Keratinocyte (primary cell): ENCODE measurements at places on chromosomes 16 and 17. TPM values are rescaled to one million over a fixed set of nuclear protein-coding genes. Genes with fewer than 3 reads are reported as not detected.

DNA sequence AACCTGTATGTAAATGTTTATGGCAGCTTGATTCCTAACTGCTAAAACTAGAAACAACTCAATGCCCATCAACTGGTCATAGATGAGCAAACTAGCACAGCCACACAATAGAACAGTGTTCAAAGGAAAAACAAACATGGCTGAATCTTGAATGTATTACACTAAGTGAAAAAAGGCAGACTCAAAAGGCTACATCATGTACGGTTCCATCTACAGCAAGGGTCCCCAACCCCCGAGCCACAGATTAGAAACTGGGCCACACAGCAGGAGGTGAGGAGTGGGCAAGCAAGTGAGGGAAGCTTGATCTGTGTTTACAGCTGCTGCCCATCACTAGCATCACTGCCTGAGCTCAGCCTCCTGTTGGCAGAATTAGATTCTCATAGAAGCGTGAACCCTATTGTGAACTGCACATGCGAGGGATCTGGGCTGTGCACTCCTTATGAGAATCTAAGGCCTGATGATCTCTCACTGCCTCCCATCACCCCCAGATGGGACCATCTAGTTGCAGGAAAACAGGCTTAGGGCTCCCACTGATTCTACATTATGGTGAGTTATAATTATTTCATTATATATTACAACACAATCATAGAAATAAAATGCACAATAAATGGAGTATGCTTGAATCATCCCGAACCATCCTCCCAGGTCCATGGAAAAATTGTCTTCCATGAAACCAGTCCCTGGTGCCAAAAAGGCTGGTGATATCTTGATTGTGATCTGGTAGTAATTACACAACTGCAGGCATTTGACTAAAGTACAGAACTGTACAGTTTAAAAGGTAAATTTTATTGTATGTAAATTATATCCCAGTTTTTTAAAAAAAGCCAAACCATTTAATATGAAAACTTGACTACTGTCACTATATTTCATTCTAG lies 7.7 kb downstream of the CEP20 start:
- no peaks in the 10 kb centered on the region for H3K27me3 ChIP-seq
- H3K27ac ChIP-seq: peak overlapping the region; percentile 15
- no peak for DNase-seq

- no peak overlapping the region for H3K27ac ChIP-seq
- H3K36me3 ChIP-seq: no peaks in the 10 kb centered on the region
- no peaks in the 10 kb centered on the region for H3K27me3 ChIP-seq
Observed at GRCh38 chr17:10048629-10049350, 143.7 kb upstream of the RCVRN start.

DNA sequence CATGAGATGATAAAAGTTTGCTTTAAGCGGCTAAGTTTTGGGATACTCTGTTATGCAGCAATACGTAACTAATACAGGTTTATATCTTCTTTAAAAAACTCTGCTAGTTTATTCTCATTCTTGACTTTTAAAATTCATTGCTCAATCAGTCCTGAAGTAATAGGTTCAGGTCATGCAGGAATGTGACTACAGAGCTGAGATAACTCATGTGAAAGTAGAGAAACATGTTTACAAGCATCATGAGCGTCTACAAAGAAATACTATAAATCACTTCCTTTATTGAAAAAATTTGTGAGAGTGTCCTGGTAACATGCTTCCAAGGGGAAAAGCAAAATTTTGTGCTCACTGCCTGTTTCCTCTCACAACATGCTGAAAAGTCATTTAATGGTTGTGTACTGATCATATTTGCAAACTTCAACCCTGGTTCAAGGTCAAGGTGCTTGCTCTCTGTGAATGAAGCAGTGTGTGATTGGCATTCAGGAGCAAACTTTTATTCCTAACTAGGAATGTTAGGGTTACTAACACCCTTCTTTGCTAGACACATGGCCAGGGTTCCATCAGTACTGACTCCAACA lies 12.5 kb upstream of the TMIGD1 start:
- no peaks in the 10 kb centered on the region for H3K36me3 ChIP-seq
- H3K27me3 ChIP-seq: no peaks in the 10 kb centered on the region
- no peak for DNase-seq
- no peak overlapping the region for H3K4me3 ChIP-seq
- peaks cover 7% of the 10 kb centered on the region for H3K4me1 ChIP-seq
- no peak overlapping the region for H3K27ac ChIP-seq

DNA sequence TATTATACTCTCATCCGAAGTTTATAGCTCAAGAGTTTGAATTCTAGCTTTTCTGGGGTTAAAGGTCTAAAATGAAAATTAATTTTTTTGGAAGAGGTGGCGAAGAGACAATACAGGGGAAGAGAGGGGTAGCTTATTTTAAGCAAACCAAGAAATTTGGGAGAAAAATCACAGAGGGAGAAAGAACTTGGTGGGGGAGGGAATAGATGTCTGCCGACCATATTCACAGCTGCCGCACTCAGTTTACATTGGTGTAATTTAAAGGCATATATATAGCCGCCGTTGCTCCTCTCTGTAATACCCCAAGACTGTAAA lies 6.5 kb upstream of the ZFHX3 start:
- peaks cover 40% of the 10 kb centered on the region for H3K4me1 ChIP-seq
- H3K36me3 ChIP-seq: no peaks in the 10 kb centered on the region
- peak overlapping the region; percentile 64 for H3K4me3 ChIP-seq
- no peak for DNase-seq
- no peak overlapping the region for H3K27ac ChIP-seq

USB1 gene
- 63.5 to 88.7 TPM (median 75.9 TPM) in 3 replicates for polyA plus RNA-seq
